ENCODE measurements at places on chromosomes 7 and 10. TPM values are rescaled to one million over a fixed set of nuclear protein-coding genes. Genes with fewer than 3 reads are reported as not detected.

- H3K27me3 ChIP-seq, result no peaks in the 10 kb centered on the region
- H3K4me3 ChIP-seq, result no peak overlapping the region
- DNase-seq, result no peak
- H3K27ac ChIP-seq, result no peak overlapping the region
- H3K4me1 ChIP-seq, result no peaks in the 10 kb centered on the region
These were observed 520.1 kb downstream of the INHBA start for GRCh38 chr7:41182782-41183181.

GRCh38 chr7:1649751-1650326, 20.2 kb upstream of the ELFN1 start:
- no peaks in the 10 kb centered on the region for H3K36me3 ChIP-seq
- H3K4me1 ChIP-seq, result no peaks in the 10 kb centered on the region
- H3K4me3 ChIP-seq, result no peak overlapping the region

- no peak for DNase-seq
- peaks cover 7% of the 10 kb centered on the region for H3K4me1 ChIP-seq
- H3K36me3 ChIP-seq, result peaks cover 5% of the 10 kb centered on the region
- H3K27ac ChIP-seq, result no peak overlapping the region
- no peak overlapping the region for H3K4me3 ChIP-seq
- H3K27me3 ChIP-seq, result no peaks in the 10 kb centered on the region
These were observed 31.6 kb upstream of the KCNIP2 start for GRCh38 chr10:101875068-101875688.

DNA sequence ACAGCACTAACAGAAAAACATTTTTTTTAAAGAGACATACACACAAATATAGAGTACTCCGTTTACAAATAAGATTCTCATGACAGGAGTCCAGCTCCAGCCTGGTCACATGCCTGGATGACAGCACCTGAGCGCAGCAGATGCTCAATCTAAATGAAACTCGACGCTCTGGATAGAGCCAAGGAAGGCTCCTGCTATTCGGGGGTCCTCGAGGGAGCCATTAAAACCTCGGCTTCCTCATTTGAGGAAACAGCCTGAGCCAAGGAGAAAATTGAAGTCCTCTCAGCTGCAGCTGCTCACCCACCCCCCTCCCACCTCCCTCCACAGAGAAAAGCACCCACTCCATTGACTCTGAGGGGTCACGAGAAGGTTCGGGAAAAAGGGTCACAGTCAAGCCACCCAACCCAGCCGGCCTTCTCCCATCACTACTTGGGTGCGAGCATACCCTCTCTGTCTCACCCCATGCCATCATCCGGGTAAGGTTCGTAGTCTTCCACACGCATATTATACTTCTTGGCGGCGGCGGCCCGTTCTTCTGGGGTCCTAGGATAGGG, 673 bp downstream of the NDUFB8 start:
- H3K4me3 ChIP-seq, result peak overlapping the region; percentile 100
- H3K4me1 ChIP-seq, result peaks cover 35% of the 10 kb centered on the region
- DNase-seq, result no peak
- H3K27me3 ChIP-seq, result no peaks in the 10 kb centered on the region
- H3K27ac ChIP-seq, result peak overlapping the region; percentile 95

DNAH11 gene
- total RNA-seq, result 0.02 TPM

HIPK2 gene
- 17.3 TPM for total RNA-seq

MCU gene
- total RNA-seq, result 23.6 TPM

All from activated naive CD4-positive, alpha-beta T cell treated with anti-CD3 and anti-CD28 coated beads for 36 hours (primary cell).